ENCODE measurements at places on chromosomes 16 and 17.

DNA sequence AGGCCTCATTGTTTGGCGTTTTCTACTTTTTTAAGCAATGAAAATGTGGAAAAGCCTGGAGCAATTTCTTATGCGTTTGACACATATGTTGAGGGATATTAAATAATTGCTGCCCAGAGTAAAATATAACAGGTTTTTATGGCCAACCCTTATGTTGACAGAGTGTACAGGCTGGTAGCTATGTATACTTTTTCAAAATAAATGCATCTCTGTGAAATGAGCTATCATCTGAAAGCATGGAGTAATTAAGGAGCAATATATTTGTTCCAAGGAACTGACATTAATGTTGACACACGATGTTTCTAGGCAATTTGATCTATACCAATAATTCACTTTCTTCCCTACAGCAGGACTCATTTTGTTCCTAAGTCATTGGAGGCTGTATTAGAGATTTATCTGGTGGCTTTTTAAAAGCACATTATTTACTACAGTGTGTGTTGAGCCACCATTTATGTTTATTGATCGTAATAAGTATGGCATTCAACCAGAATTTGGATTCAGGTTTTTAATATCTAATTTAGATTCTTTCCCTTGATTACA, 11.9 kb upstream of the KRT20 start:
- no peak for DNase-seq

DNA sequence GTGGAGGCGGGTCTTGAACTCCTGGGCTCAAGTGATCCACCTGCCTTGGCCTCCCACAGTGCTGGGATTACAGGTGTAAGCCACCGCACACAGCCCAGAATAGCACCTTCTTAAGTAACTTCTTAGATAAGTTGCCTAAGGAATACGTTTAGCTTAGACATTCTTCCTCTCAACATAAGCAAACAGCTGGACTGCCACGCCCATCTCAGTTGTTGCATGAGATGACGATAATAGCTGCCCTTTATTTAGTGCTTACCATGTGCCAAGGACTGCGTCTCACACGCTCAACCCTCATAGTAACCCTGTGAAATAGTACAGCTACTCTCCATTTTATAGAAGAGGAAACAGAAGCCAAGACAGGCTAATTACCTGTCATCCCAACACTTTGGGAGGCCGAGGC, 11.8 kb downstream of the HASPIN start:
- DNase-seq = no peak

- DNase-seq = peak; percentile 78
Measured at GRCh38 chr17:77494664-77495435, 354.1 kb downstream of the SEC14L1 start.

- no peak for DNase-seq
Measured at GRCh38 chr16:85074225-85074914, 37.9 kb downstream of the CIBAR2 start.

DNA sequence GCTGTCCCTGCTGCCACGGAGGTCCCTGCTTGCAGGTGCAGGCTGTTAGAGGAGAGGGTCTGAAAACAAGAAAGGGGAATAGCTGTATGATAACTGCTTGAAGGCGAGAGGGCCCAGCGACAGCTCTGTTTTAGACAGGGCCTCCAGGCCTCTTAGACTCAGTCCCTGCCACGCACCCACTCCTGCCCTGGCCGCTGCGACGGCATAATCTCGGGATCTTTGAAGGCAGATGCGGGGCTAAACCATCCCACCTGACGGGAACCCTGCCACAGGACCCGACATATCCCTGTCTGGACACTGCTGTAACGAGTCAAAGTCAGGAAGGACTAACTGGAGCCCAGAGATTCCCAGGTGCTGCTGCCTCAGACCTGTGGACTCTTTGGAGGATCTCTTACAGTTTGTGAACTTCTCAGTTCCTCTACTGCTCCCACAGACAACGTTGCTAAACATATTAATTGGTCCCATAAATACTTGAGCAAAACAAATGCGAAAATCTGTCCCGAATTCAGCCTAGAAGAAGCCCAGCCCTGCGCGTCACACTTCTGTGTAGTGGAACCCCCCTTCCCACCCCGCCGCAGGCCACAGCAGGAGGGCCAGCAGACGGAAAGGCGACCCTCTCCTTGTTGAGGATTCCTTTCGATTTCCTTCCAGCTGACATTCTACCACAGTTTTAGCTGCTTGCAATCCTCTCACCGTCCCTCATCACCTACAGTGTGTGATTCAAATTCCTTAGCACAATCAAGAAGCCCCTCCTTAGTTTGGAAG, 998 bp upstream of the TMEM11 start:
- DNase-seq = peak; percentile 22

DNA sequence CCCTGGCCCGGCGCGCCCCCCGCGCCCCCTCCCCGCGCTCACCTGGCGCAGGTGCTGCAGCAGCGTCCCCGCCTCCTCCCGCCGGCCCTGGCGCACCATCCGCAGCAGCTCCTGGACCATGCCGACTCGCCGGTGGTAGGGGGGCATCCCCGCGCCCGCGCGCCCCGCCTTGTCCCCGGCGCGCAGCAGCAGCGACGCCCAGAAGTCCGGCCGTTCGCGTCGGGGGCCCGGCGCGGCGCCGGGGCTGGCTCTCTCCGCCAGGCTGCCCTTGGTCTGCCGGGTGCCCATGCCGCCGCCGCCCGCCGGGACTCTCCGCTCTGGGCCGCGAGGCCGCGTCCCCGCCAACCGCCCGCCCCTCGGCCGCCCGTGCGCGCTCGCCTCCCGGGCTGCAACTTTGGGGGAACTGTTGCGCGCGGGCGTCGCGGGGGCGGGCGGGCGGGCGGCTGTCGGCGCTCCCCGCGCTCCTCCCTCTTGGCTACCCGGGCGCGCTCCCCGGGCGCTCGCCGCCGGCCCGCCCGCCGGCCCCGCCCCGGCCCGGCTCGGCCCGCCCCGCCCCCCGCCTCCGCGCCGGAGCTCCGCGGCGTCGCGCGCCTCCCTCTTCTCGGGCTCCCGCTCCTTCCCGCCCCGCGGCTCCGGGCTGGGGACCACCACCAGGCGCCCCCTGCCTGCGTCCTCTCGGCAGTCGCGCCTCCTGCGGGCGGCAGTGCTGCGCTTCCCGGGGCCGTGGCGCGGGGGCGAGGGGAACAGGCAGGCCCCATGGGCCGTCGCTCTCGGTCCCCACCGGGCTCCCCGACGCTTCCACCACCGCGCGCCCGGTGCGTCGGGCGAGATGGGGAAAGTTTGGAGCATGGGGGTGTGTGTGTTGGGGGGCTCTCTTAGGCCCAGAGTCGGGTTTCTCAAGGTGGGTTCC, at the start of gene LRRC75A:
LRRC75A (minus strand) TSS at position 491 of the 910 bp plus-strand sequence; CDS start at position 288, 203 bp downstream.
- peak; percentile 89 for DNase-seq

- no peak for DNase-seq
Measured at GRCh38 chr17:70119545-70119944, 44.5 kb downstream of the KCNJ16 start.

GRCh38 chr17:7644775-7645174, 6.0 kb upstream of the ATP1B2 start:
- no peak for DNase-seq

- no peak for DNase-seq
Measured at GRCh38 chr16:10708969-10709368, 14.2 kb upstream of the TEKT5 start.

GRCh38 chr17:49962599-49963308, 6.2 kb upstream of the DLX4 start:
- DNase-seq = no peak

GRCh38 chr17:33684735-33685134, 391.6 kb upstream of the ASIC2 start:
- no peak for DNase-seq

GRCh38 chr17:48816774-48817590, at the start of gene TTLL6:
TTLL6 (minus strand) TSS chr17:48817229; CDS start chr17:48817072, 157 bp downstream.
- peak; percentile 95 for DNase-seq

GRCh38 chr17:37562016-37562745, 47.0 kb downstream of the SYNRG start:
- no peak for DNase-seq

- DNase-seq = no peak
Measured at GRCh38 chr17:79695797-79696609, 34.7 kb upstream of the ENPP7 start.

- no peak for DNase-seq
Measured at GRCh38 chr16:54921206-54921824, 9.3 kb upstream of the IRX5 start.

DNA sequence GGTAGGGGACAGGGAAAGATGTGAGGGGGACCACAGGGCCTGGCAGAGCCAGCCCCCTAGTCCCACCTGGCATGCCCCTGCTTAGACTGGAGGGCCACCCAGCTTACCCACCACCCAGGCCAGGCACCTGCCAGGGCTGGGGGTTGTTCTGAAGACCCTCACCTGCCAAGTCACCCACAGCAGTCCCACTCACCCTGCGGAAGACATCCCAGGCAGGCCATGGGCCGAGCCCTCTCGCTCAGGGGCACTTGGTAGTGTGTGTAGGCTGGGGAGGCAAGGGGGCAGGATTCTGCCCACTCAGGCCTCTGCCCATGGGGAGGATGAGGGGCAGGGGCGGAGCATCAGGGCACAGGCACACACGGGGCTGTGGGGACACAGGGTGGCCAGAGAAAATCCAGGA, 4.0 kb downstream of the PLCD3 start:
- no peak for DNase-seq

- no peak for DNase-seq
Measured at GRCh38 chr17:55038291-55038690, 69.7 kb downstream of the STXBP4 start.

DNA sequence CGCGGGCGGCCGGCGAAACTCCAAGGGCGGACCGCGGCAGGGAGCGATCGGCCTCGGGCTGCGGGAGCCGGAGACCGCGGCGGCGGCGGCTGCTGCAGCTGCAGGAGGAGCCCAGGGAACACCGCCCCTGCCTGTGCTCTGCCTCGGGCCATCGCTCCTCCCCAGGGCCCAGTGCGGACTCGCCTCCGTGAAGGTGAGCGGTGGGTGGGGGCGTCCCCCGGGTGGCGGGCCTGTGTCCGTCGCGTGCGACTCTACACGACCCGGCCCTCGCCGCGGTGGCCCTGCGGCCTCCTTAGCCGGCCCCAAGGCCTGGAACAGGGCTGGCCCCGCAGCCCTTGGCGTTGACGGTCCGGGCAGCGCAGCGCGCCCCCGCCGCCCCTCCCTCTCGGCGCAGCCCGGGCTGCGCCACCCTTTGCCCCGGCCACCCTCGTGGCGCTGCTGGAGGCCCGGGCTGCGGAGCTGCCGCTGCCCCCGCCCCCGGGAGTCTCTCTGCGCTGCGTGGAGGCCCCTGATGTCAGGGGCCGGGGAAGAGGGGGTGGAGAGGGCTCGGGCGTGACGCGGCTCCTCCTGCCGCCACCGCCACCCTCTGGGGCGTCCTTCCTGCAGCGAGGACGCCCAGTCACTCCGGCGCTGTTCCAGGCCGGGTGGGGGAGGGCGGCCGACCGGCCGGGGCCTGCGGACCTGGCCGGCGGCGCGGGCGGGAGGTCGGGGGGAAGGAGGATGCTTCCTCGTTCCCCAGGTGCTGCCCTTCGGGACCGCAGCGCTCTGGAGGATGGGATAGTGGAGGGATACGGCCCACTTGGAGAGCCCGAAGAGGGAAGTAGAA, 485 bp downstream of the DYNLL2 start:
- DNase-seq = peak; percentile 32

DNA sequence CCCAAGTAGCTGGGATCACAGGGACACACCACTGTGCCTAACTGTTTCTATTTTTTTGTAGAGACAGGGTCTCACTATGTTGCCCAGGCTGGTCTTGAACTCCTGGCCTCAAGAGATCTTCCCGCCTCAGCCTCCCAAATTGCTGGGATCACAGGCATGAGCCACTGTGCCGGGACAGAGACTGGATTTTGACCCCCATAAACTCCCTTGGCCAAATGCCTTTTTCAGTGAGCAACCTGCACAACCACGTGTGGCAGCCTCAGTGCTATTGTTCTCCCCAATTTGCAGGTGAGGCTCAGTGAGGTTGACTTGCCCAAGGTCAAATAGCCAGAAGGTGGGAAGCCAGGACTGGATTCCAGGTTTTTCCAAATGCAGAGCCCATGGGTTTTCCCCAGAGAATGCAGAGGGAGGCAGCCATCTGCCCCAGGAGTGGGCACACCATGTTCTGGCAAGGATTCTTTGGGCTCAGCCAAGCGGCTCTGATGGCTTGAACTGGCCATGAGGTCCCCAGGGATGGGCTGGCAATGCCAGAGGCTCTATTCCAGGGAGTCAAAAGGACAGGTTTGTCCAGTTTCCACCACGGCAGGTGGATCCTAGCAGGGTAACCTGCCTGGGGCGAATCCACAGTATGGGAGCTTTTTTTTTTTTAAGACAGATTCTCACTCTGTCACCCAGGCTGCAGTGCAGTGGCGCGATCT, 1.8 kb downstream of the IL27 start:
- DNase-seq = no peak

GRCh38 chr17:10121971-10122707, 76.3 kb downstream of the GAS7 start:
- DNase-seq = no peak

DNA sequence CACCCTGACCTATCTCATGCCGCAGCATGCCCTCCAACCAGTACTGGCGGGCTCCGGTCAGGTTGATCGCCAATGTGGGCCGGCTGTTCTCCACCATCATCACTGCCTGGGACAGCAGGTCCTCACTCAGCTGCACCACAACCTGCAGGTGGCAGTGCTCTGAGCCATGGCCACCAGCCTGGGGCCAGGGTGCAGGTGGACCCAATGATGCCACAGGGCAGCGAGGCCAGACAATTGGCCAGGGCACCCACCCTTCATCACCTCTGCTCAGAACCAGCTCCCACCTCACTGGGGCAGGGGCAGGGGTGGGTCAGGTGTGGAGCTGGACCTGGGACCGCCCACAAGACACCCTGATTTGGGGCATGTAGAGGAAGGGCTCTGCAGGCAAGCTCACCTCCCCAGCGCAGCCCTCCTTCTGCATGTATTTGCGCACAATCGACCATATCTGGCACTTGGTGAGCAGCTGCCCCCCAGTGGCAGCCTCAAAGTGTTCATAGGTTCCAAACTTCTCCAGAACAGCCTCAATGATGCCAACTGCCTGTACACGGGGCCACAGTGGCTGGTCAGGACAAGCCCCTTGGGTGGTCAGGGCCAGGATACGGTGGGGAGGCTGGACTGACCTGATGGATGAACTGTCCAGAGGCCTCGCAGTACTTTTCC, 4.2 kb downstream of the MATCAP1 start:
- no peak for DNase-seq

DNA sequence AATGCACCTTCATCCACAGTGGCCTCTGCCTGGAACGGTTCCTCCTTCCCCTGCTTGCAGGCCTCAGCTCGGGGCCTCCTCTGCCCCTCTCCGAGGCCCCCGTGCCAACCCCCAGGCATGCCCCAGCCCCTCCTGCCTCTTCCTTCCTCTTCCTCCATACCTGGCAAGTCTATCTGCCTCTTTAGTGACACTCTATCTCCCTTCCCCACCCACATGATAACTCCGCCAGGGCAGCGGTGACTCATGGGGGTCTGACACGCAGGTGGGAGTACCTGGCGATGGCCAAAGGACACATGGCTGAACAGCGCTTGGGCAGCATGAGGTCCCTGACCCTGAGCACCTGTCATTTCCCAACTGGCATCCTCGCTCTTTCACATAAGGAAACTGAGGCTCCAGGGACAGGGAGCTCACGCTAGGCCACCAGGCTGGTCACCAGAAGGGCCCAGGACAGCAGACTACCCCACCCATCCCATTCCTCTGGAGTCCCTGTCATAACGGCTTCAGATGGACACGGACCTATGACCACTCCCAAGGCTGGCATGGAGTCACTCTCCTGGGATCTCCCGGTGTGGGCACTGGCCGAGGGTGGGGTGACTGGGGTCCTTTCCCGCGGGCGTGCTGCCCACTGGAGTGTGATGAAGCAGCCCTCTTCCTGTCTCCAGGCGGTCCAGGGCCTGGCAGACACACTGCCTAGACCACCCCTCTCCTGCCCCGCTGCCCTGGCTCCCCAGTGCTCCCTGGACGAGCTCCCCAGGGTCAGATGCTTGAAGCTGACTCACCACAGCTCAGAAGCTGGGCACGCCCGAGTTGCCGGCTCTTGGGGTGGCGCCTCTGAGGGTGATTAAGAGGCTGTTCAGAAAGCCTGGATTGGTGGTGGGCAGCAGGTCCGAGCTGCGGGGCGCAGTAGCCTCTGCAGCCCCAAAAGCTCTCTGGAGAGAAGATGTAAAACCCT, 100.6 kb downstream of the ENGASE start:
- no peak for DNase-seq

Measured in posterior cingulate gyrus (tissue), 11 donors.